ENCODE measurements at places on chromosomes 6 and 20.

GRCh38 chr6:32815996-32816395, 806 bp downstream of the HLA-DOB start:
- DNase-seq: no peak

- DNase-seq: no peak
Measured at GRCh38 chr6:48973491-48973890, 489.6 kb downstream of the MMUT start.

DNA sequence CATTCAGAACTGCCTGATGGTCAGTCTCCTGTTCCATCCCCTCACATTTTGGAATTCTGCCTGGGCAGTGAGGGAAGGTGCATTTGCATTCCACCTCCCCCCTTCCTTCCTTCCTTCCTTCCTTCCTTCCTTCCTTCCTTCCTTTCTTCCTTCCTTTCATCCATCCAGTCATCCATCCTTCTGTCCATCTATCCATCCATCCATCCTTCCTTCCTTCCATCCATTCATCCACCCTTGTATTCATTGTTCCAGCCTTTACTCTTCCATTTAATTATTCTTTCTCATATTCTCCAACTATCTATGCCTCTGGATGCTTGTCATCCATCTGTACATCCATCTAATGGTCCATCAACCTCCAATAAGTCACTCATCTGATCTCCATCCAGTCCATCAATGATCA, 14.0 kb downstream of the PCK1 start:
- no peak for DNase-seq

GRCh38 chr6:11363881-11364576, 131.6 kb upstream of the NEDD9 start:
- no peak for DNase-seq

- DNase-seq: no peak
Measured at GRCh38 chr6:145068577-145068976, 666.7 kb downstream of the EPM2A start.

GRCh38 chr20:31723069-31723318, 326 bp upstream of the BCL2L1 start:
- no peak for DNase-seq

GRCh38 chr20:50516180-50516934, 6.2 kb downstream of the PTPN1 start:
- no peak for DNase-seq

- no peak for DNase-seq
Measured at GRCh38 chr6:68559716-68560115, 75.4 kb upstream of the ADGRB3 start.

DNA sequence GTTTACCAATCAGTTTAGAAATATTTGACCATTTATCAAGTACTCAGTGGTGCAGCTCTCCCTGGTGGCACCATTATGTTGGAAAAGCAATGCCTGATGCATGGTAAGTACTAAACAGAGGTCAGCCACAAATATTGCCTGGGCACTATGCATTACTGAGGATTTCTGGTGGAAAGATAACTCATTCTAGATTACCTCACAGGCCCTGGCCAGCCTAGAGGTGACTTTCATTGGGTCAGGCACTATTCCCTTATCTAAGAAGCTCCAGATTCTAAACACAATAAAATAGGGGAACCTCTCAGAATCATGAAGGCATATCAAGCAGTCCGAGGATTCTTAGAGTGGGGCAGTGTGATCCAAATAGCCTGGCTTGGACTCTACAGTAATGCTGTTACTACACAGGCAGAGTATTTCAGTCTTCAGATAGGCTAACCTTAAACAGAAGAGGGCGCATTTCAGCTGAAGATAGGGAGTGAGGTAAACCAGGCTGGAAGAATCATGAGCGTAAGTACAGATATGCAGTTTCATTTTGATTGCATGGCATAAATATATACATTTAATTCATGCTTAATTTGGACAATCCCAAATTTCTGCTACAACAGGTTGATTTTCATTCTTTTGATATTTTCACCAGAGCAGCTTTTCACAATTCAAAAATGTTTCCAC, 12.1 kb downstream of the LGSN start:
- no peak for DNase-seq

- no peak for DNase-seq
Measured at GRCh38 chr20:3235666-3236324, 3.2 kb downstream of the SLC4A11 start.

GRCh38 chr6:107864226-107865127, 40.4 kb upstream of the SCML4 start:
- DNase-seq: no peak

DNA sequence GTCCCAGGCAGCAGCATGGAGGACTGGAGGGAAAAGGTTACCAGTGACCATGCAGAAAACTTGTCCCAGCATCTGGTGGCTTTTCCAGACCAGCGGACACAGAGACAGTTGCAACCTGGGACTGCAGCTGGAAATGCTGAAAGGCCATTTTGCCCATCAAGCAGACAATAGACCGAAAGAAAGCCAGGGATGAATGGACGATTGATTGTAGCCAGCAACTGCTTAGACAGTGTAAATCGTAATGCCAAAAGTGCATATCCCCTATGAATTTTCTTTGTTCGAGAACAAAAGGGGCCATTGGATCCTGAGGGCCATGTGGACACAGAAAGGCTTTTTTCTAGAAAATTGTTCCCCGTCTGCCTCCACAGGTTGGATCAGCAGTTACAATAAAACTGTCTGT, 115.7 kb downstream of the MBOAT1 start:
- no peak for DNase-seq

DNA sequence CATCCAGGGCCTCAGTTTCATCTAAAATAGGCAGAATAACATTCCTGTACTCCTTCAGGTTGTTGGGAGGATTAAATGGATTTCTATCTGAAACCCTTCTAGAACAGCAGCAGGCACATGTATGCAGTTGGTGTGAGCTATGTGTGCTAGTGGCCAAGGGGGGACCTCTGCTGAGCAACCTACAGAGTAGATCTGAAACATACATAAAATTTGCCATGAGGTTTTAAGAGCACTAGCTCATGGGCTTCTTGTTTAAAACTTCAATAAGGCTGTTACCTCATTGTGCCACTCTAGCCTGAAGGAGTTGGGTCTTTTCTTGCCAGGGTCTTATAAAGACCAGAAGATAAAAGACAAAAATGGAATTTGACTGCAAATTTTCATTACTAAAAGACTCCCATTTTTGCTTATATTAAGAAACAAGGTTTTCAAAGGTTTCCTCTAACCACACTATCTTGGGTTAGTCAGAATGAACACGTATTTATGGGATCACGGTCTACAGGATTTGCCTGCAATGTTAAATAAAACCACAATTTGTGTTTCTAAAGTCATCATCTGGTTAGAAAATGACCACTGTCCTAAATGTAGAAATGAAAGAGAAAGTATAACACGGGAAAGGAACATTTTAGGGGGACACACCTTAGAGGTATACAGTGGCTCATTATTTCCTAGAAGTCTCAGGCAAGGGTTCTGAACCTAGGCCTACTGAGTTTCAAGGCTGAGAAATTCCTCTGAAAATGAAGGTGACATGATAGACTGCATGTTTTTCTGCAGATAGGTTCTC, 144.9 kb upstream of the OLIG3 start:
- DNase-seq: no peak
